ENCODE measurements at places on chromosomes 4 and X.

DNA sequence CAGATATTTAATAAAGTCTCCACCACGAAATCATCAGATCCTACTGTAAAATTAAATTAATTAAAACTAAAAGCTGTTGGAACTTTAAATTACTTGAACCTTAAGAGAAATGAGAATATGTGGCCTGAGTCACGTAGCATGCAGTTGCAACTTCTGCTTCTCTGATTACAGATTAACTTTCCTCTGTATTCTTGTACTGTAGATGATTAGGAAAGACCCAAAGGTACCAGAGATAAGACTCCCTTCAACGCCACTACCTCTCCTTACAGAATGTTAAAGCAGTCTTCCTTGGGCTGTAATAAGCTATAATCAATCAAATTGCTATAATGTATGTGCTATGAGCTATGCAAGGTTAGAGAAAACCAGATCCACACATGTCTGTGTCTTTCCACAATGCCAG is 47.9 kb downstream of the FAM13A start:
- DNase-seq, result no peak

DNA sequence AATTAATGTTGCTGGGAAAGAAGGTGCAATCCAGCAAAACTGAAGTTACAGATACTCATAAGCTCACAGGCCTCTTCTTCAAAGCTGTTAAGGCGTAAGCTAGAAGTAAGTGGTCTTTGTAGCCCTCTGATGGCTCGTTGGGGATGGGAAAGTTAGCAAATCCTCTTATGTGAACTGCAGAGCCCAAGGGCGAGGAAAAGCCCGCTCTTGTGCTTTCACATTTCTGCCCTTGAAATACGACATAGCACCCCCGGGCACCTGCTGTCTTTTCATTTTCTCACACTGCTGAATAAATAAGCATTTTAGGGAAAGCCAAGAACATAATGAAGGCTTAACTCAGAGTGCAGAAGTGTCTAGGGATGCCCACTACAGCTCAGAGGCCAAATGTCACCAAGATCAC is 73.1 kb upstream of the SORBS2 start:
- DNase-seq, result no peak

- no peak for DNase-seq
Measured at GRCh38 chr4:155552180-155552579, 114.5 kb upstream of the GUCY1A1 start.

- DNase-seq, result no peak
Measured at GRCh38 chr4:80053140-80053910, 19.7 kb downstream of the ANTXR2 start.

DNA sequence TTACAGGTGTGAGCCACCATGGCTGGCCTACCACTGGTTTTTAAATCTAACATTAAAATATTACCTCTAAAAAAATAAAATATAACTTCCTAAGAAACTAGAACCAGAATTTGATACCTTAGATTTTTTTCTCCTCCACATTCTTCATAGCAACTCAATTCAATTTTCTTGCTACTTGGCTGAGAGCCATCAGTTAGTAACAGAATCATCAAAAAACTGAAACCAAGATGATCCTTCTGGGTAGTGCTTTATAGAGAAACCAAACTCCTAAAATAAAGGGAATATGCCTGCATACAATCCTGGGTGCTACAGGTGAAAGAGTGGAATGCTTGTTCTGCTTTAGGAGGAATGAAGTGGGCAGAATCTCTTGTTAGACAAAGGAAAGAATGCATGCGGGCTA is 64.4 kb downstream of the RPS3A start:
- DNase-seq, result no peak

DNA sequence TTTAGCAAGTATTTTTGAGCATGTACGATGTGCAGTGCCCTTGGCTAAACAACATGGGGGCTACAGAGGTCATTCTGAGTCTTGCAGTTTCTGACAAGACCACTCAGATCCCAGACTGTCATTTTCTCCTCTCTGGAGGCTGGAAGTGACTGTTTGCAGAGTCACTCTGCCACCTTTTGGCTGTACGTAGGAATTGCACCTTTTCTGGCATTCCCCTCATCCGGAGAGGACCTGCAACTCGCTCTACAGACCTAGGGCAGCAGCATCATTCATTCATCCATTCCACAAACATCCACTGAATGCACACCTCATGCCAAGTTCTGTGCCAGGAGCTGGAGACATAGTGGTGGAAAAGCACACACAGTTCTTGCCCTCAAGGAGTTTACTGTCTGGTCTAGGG is 160.4 kb upstream of the GPR101 start:
- no peak for DNase-seq

DNA sequence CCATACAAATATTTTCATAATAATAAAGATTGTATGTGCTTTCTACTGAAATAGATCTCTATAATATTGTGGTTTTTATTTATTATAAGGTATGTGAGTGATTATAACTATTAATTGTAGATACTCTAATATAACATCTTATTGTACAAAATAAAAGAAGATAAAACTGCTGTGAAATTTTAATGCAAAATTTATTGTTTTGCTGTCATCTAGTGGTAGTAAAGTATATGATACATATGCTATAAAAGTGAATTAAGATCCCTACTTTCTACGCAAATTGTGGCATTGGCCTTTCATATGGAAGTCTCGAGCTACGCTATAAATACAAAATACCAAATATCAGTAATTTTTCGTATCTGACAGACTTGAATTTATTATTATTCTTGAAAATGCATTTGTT is 19.3 kb downstream of the YIPF7 start:
- DNase-seq, result no peak

DNA sequence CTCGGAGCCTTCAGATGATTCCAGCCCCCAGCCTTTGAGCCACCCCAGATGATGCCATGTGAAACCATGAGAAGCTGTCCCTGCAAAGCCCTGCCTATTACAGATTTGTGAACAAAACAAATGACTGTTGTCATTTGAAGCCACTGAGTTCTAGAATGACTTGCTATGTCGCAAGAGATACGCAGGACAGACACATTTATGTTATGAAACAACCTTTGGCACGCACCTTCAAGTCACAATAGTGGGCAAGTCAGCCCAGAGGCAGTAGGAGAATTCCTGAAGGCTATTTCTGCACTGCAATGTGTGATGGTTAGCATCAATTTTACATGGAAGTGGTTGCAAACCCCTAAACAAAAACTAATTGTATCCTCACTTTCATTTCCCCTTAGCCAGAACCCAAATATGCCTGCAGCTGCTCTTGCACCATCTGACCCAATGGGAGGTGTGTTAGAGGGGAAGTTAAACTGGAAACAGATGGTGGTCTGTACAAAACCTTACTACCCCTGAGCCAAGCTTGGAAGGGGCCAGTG is 174.4 kb upstream of the ATP6AP2 start:
- DNase-seq, result no peak

DNA sequence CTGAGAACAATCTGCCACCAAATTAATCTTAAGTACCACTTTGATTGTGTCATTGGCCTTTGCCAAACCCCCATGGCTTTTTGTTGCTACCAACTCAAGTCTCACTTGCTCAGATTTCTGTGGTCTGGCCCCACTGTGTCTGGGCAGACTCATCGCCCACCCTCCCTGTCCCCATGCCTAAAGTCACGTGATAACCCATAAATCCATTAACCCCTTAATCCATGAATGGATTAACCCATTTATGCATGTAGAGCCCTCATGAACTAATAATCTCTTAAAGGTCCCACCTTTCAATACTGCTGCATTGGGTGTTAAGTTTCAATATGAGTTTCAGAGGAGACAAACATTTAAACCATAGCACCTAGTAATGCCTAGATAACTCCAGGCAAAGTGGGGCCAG is 78.5 kb upstream of the BLTP1 start:
- no peak for DNase-seq

DNA sequence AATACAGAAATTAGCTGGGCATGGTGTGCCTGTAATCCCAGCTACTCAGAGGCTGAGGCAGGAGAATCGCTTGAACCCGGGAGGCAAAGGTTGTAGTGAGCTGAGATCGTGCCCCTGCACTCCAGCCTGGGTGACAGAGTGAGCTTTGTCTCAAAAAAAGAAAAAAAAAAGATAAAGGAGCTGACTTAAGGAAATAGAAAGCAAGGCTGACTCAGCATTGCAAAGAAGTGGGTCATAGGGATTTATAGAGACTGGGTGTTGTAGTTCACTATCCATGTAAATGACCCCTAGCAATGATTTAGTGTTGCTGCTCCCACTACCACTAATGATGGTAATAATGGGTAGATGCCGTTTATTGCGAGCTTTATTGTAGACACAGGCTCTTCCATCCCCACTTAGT is 47.6 kb downstream of the ADD1 start:
- DNase-seq, result no peak

DNA sequence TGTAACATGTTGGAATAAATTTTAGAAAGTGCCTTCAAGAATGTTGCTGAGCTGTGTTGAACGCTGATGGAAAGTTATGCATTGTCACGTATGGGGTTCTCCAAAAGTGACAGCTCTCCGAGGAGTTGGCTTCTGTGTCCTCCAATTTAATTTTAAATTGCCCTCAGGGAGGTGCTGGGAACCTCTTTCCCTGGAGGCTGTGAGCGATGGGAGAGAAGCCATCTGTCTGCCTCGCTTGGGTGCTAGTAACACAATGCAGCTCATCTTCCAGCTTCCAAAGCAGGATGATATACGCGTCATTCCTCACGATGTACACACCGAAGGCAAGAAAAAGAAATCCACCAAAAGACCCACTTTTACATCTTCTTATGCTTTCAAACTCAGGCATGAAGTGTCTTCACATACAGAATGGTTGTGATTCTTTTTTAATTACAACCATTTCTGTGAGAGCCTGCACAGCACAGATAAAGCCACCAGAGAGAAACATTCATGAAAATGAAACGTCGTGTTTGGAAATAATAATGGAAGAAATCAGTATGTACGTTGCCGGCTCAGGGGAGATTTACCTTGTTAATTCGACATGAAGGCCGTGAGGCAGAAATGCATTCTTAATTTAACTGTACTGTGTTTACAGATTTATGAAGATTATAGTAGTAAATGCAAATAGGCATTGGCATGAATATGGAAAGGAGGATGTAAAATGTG is 218.9 kb downstream of the ASMT start:
- no peak for DNase-seq

GRCh38 chrX:13547671-13548070 is 21.7 kb upstream of the EGFL6 start:
- no peak for DNase-seq

DNA sequence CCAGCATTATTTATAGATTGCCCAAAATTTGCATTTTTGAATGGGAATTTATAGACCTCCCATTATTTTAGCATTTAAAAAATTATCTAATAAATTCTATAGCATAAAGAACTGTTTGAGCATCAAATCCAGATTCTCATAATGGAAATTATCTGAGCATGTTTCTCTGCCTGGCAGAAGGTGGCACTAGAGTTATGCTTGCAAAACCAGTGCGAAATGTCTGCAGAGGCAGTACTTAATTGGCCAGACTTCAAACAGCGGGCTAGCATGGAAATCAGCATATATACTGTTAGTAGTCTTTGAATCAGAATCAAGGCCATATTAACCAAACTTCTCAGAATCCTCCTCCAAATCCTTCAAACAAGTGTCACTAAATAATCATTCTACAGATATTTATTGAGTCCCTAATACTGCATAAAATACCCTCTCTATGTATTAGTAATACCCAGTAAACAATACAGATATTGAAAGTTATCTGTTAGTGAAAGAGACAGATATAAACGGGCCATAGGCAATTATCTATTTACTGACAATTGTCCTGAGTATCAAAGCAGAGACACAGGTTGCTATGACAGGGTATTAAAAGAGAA is 78.7 kb upstream of the DCLK2 start:
- DNase-seq, result peak; percentile 55

DNA sequence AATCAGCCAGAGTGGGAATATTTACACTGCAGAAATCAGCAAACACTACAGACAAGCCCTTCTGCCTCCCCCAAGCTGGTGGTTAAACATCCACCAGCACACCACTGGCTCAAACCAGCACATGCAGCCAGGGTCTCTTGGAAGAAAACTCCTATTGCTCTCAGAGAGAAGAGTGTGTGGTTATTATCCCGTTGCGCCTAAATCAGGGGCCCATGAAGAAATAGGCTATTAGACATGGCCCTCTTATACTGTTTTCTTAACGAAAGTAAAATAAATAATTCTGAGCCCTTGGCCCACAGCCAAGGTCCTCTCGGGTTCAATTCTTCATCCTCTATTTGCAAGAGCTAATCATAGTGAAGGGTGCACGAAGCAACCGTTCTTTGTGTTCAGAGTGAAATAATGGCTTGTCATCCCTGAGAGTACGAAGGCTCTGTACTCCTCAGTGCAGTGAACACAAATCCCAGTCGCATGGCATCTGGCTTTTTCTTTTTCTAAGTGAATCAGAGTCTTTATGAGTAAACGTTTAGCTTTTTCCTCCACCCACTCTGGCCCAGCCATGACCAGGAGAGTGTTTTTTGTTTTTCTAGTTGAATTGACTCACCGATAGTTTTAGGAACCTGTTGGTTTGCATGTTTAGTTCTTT is 33.4 kb upstream of the RBM47 start:
- DNase-seq, result peak; percentile 59

- DNase-seq, result peak; percentile 36
Measured at GRCh38 chr4:17512973-17513665, 1.2 kb upstream of the QDPR start.

- DNase-seq, result no peak
Measured at GRCh38 chr4:70008771-70009170, 13.0 kb downstream of the STATH start.

- no peak for DNase-seq
Measured at GRCh38 chr4:144223661-144224060, 83.1 kb upstream of the GYPA start.

- DNase-seq, result no peak
Measured at GRCh38 chrX:78331708-78332107, 4.3 kb upstream of the CYSLTR1 start.

DNA sequence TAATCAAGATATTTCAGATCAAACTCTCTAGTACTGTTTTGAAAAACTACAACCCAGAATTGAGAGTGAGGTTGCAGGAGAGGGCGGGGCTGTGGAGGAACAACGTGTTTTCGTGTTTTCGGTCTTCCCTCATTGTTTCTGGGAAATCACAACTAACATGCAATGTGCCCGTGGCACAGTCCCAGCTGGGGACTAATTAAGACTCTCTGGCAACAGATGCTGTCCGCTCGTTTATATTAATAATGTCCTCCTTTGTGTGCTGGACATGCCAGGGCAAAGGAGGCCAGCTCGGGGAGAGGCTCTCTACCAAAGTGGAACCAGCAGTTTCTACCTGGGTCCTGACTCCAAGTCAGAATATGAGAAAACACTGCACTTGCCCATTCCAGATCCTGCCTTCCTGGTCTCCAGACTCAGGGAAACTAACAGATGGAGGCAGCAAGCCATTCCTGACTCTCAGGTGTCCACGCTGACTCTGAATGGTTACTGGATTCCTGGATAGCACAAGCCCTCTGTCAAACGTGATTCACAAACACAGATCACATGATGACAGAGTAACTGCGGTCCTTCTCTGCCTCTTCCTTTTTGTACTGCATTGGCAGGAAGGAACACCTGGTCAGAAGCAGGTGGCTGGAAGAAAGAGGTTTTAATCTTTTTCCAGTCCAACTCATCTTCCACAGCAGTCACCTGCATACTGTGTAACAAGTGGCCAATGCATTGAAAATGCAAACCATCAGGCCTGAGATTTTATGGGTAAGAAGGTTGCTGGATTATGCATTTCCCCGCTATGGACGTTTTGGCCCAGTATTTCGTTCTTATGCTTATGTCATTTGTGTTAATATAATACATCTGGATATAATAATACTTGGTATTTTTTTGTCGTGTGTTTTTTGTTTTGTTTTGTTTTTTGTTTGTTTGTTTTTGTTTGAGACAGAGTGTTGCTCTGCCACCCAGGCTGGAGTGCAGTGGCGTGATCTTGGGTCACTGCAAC is 65.0 kb downstream of the COQ2 start:
- DNase-seq, result peak; percentile 39
